Activated CD8-positive, alpha-beta memory T cell treated with anti-CD3 and anti-CD28 coated beads for 4 hours (primary cell): ENCODE measurements at places on chromosomes 1 and 21.
A peak's percentile ranks its signal among the peaks of the same experiment; 100 is the strongest.

DNA sequence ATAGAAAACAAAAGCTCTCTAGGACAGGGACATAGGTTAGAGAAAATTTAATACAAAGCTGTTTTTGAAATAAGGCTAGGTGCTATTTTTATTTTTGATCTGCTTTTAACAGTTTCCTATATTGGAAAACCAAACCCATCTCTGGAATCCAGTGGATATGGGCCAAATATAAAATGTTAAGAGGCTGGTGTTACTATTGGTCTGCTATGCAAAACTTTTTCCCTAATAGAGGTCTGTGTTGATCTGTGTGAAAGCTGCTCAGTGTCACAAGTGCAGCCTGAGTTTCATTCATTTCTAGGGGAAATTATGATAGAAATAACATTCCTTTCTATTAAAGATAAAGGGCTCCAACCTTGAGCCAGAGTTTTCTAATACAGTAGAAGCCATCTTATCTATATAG lies 116.4 kb downstream of the OLFML2B start:
- DNase-seq = no peak

- no peak for DNase-seq
Measured at GRCh38 chr1:42825036-42825851, 8.0 kb upstream of the SVBP start.

GRCh38 chr1:24963099-24963872 lies 33.2 kb upstream of the RUNX3 start:
- no peak for DNase-seq

GRCh38 chr21:32548978-32549377 lies 36.3 kb downstream of the TCP10L start:
- DNase-seq = no peak

DNA sequence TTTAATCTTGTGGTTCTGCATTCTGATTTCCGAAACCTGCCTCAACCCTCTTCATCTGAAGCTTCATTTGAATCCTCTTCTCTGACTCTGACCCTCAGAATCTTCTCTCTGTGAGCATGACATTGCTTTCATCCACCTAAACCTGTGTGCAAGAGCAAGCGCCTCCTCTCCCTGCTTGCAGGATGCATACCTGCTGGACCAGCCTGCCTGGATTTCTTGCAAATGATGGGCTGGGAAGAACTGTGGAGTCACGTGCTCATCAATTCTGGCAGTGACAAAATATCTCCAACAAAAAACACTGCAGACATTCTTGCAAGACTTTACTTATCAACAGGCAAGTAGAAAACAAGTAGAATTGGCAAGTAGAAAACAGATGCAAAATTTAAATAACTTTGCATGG lies 20.8 kb upstream of the SLC35F3 start:
- DNase-seq = no peak

- no peak for DNase-seq
Measured at GRCh38 chr1:84583648-84584047, 9.4 kb upstream of the CTBS start.

GRCh38 chr21:31845151-31845729 lies 27.6 kb upstream of the HUNK start:
- DNase-seq = no peak

GRCh38 chr1:94672934-94673333 lies 131.4 kb upstream of the F3 start:
- DNase-seq = no peak

DNA sequence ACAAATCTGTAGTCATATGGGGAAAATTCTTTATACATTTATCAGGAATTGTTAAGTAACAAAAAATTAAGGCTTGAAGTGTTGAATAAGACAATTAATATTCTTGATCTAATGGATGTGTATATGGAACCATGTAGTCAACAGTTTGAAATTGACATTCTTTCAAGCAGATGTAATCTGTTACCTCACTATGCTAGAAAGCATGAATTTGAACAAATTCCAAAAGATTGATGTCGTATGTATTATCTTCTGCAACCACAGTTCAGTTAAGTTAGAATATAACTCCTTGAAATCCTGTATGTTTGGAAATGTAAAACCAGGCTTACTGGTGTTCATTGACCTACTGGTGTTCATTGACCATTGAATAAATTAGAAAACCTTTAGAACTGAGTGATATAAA lies 16.1 kb downstream of the CCDC18 start:
- DNase-seq = no peak

- DNase-seq = no peak
Measured at GRCh38 chr1:46519209-46519608, 29.6 kb downstream of the DMBX1 start.

DNA sequence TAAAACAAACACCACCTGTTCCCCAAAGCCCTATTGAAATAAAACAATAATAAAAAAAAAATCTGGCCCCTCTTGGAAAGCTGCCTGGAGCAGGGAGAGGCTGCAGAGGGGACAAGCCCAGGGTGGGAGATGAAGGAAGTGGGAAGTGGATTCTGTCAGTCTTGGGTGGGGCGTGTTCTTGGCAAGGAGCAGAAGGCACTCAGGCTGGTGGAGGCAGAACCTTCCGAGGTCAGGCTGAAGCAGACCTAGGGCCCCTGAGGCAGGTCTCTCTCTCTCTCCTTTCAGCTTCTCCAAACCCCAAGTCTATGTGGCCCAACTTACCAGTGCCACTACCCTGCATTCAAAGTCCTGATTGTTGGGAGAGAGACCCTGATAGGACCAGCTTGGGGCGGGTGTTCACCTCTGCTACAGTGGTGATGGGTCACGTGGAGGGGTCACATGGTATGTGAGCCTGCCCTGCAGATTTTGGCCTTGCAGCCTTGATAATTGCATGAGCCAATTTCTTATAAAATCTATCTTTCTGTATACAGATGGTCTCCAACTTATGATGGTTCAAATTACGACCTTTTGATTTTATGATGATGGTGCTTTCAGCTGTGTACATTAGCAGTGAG lies 145.4 kb upstream of the C1orf174 start:
- DNase-seq = no peak

DNA sequence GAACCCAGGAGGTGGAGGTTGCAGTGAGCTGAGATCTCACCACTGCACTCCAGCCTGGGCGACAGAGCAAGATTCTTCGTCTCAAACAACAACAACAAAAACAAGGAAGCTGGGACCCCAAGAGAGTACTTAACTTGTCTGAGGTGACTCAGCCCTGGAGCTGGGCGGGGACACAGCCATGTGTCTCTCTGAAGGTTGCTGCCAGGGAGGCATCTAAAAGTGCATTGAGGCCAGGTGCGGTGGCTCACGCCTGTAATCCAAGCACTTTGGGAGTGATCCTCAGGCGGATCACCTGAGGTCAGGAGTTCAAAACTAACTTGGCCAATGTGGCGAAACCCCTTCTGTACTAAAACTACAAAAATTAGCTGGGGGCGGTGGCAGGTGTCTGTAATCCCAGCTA lies 7.7 kb downstream of the IFI6 start:
- no peak for DNase-seq

DNA sequence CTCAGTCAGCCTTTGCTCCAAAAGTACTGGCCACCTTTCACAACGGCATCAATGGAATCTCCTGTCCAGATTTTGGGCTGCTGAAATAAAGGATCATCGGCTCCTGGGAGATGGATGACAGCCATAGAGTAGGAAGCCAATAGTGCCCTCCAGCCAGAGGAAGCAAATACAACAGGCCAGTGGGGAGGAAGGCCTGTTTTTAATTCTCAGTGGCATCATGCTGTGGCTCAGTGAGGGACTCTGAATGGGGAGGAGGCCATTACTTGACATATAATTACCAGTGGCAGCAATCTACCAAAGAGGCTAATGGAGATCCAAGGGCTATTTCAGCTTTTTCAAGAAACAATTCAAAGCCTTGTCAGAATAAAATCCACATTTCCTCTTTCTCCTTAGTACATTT lies 26.7 kb downstream of the COLGALT2 start:
- no peak for DNase-seq

DNA sequence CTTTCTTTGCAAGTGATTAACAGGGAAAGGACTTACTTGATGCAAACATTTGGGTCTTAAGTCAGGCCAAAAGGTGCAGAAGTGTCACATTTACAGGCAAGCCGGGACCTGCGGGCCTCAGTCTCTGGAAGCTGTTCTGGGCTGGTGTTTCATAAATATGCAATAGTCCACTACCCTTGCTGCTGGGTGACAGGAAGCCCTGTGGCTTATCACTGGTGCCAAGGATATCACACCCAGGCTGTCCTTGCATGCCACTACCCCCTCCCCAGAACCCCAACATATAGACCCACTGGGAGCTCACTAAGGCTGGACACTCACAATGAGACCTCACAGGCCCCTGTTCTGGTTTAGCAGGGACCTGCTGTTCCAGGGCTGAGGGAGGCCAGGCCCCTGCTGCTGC lies 3.4 kb upstream of the LEFTY2 start:
- DNase-seq = no peak

GRCh38 chr1:248818505-248819374 lies 7.0 kb downstream of the SH3BP5L start:
- DNase-seq = no peak

- peak; percentile 1 for DNase-seq
Measured at GRCh38 chr1:209895709-209896108, 42.3 kb upstream of the SYT14 start.

GRCh38 chr1:47855230-47855629 lies 142.0 kb downstream of the TRABD2B start:
- DNase-seq = no peak

DNA sequence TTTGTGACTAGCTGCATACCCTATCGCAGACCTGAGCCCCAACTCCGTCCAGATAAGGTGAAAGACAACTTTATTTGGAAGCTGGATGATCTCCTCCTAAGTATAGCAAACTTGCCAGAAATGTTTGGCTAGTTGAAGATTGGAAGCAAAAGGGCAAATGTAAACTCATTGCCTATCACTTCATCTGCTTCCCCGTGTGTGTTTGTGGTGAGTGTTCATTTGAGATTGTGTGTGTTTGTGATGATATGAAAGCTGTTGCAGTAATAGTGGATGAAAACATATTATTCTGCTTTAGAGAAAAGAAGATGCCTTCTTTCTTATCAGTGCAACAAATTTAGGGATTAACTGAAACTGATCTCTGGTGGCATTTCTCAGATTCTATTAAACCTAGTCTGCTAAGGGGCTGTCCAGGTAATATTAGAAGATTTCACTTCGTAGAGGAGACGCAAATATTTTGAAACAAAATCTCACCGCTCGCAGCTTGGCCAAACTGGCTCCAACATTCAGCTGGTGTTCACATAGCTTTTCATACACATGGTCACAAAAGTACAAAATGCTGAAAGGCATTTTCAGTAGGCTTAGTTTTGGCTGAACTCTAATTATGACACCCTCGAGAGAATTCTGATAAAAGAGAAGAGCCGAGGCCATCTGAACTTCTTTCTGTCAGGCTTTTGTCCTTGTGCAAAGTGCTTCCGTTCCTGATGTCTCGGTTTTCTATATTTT lies 1.1 kb downstream of the TBX19 start:
- no peak for DNase-seq

GRCh38 chr1:171160211-171160610 lies 24.9 kb upstream of the FMO2 start:
- no peak for DNase-seq

DNA sequence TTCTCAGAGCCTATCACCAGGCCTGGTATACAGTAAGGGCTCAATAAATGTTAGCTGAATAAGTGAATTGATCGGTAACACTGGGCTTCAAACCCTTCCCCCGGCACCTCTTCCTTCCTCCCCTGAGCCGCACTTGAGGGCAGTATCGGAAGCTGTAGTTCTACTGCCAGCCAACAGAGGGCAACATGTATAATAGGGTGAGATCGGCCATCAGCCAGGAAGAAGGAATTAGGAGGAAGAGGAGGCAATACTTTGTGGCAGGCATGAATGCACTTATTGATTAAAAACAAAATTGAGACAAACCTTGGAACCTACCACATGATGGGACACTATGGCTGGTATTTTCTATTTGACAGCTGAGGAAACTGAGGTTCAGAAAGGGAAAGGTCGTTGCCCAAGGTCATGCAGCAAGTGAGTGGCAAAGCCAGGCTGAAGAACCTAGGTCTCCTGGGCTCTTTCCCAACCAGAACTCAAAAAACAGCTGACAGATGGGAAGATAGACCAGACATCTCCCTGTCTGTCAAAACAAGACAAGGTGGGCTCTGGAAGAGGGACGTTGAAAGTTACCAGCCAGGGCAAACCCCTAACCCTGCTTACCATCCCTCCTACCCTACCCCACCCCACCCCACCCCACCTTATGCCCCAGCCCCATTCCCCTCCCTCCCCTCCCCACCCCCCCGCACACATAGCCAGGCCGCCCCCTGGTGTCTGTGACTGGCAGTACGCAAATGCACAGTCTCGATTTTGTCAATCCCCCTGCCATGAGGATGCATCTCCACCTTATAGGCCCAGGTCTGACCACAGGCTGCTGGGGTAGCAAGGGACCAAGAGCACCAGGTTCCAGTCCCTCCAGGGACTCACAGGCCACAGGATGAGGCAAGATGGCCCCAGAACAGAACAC lies 107.3 kb upstream of the RUNX3 start:
- no peak for DNase-seq

DNA sequence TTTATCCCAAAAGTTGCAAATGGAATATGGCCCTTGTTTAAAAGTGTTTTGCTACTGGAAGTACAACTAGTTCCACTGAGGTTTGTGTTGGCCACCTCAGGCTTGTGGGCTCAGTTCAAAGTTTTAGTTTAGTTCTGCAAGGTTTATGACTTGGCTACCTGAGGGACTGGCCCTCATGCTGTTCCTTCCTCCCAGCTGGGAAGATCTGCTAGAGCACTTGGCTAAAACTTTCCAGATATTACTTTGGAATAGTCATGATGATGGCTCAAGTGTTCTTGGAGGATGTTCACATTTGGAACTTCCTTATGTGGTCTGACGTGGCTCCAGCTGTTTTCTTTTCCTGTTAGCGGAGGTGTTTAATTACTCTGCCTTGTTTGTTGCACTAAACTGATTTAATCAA lies 110.2 kb upstream of the IVNS1ABP start:
- no peak for DNase-seq

DNA sequence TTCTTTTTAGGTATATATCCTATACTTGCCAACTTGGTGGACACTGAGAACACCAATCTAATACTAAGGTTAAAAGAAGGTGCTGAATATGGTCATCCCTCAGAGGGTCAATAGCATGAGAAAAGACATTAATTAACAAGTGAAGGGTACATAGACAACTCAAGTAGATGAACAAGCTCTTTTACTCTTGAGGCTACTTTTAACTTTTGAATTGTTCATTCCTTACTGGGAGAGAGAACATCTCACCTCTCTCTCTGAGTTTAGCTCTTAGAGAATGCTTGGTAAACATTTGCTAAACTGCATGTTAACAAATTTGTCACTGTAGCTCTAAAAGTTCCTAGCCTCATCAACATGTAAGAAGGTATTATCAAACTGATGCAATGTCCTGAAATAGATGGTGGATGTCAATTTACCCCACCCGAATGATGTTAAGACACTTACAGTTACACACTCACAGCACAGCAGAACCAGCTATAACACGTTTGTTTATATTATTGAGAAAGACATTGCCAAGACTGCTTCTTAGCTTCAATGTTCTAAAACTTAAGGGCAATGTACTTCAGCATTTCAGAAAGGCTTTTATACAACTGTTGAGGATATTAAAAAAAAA lies 35.9 kb downstream of the HEATR1 start:
- DNase-seq = no peak

- no peak for DNase-seq
Measured at GRCh38 chr21:45291613-45292398, 4.1 kb upstream of the POFUT2 start.
